Bronchial epithelial cell (primary cell): ENCODE measurements at places on chromosomes 7 and 10. TPM values are rescaled to one million over a fixed set of nuclear protein-coding genes. Genes with fewer than 3 reads are reported as not detected.
A peak's percentile ranks its signal among the peaks of the same experiment; 100 is the strongest.

Gene SNCG
- total RNA-seq: 22.3 and 25.5 TPM in 2 replicates

Gene MAGI2
- 2.6 and 2.7 TPM in 2 replicates for total RNA-seq

Gene SPDYE2
- total RNA-seq: not detected in 2 replicates

Gene CCL24
- not detected in 2 replicates for total RNA-seq

Gene RNF148
- total RNA-seq: 0.26 TPM in 2 replicates

GRCh38 chr10:62852961-62853702, 37.0 kb upstream of the EGR2 start:
- no peak for DNase-seq

- DNase-seq: no peak
Observed at GRCh38 chr10:4310172-4310571, 515.8 kb upstream of the AKR1E2 start.

DNA sequence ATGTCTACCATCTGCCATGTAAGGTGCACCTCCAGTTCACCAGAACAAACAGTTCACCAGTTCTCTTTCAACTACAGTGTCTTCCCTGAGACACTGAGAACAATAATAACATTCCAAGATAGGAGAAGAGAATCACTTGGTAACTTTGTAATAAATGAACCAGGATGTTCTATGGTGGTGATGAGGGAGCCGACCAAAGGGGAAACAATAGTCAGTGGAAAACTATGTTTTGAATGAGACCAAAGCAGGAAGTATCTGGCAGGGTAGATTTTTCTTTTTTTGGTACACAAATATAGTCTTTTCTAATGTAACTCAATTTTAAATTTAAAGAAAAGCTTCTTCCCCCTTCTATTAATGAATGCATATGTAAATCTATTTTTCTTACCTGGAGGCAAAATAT, 20.0 kb downstream of the HYAL4 start:
- no peak for DNase-seq

GRCh38 chr7:151776446-151776845, 100.5 kb downstream of the PRKAG2 start:
- DNase-seq: no peak

- DNase-seq: no peak
Observed at GRCh38 chr10:115107830-115108229, 14.7 kb downstream of the ATRNL1 start.

DNA sequence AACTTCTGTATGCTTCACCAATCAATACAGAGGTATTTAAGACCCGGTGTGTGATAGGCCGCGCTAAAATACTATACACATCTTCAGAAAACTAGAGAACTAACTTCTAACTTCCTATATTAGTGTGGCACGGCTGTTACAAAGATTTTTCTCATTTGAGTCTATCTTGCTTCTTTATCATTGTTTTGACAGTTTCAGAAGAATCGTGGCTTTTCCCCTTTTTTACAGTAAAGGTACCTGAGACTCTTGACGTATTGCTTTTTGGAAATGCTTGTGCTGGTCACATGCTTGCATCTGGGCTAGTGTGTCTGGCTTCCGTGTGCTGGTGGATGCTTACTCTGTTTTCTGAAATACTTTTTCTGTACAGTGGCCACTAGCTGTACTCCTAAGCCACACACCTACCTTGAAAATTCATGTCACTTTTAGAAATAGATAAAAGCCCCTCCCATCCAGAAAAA, 12.7 kb downstream of the IKZF1 start:
- no peak for DNase-seq

GRCh38 chr10:113053091-113053490, 103.0 kb downstream of the TCF7L2 start:
- no peak for DNase-seq

DNA sequence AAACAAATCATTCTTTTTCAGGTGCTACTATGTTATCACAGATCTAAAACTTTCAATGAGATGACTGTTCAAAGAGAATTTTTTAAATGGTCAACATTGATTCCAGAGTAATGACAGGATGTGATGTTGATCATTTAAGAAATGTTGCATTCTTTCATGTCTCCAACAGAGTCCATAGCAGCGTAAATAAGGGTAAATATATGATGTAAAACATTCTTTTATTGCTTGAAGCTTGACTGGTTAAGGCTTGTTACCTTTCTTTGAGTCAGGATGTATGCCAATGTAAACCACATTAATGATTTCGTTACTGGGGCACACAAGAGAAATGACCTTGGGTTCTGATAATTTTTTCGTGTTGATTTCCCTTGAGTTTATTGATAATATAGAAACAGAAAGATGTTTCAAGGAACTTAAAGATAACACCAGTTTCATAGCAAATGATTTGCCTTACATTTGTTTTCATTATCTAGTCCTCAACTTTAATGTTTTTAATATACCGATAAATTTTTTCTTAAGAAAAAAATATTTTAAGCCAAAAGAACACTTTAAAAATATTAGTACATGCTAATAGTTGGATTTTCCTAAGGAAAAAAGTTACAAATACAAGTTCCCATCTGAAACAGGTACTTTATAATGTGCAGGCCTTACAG, 3.5 kb downstream of the STK17A start:
- peak; percentile 97 for DNase-seq

DNA sequence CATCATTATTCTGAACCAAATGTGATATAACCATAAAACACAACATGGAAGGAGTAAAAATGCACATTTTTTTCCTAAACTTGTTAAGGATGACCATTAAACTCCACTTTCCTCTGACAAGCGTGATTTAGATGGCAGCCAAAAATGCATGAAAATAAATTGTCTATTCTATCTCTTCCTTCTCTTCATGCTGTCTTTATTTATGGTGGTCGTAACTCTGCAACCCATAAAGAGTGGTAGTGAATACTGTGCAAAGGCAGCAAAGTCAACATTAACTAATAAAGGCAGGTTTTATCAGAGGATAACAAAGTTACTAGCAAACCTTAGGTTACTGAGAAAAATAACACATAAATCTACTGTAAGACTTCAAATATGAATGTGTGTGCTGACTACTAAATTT, 106.6 kb downstream of the TPK1 start:
- DNase-seq: no peak

DNA sequence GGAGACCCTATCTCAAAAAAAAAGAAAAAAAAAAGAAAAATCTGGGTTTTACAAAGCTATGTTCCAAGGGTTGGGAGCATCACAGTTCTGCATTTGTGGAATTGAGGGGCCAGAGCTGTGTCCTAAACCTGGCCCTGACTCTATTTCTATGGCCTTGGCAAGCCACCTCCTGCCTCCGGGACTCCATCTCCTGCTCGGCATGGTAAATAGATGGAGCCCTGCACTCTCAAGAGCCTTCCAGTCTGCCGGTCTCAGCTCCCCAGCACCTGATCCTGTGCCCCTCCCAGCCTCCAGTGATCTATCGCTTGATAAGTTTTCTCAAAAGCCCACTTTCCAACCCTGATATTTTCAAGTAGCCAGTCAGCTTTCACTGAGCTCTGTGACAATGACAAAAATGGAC, 43.0 kb downstream of the KCNH2 start:
- no peak for DNase-seq

GRCh38 chr7:47332681-47333553, 249.0 kb downstream of the TNS3 start:
- DNase-seq: no peak

GRCh38 chr10:7351894-7352293, 58.9 kb downstream of the SFMBT2 start:
- DNase-seq: no peak
